ENCODE measurements at places on chromosomes 5 and 9. TPM values are rescaled to one million over a fixed set of nuclear protein-coding genes. Genes with fewer than 3 reads are reported as not detected.

DNA sequence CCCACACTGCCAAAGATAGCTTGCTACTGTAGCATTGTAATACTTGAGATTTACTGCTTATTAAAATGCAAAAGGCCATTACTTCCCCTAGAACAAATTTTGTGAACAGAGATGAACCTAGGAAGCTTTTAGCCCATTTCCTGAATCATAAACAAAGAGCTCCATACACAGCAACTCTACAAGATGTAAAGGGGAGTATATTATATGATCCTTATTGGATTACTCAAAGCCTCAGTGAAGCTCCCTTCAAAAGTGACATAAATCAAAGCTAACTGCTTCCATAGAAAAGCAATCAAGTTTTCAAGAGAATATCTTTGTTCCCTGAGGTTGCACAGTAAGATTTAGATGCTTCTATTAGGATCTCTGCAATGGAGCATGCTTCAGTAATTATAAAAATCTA is 629.8 kb downstream of the EFNA5 start:
- no peak for DNase-seq

- no peak for DNase-seq
These were observed 38.8 kb upstream of the CCDC112 start for GRCh38 chr5:115335301-115335700.

DNA sequence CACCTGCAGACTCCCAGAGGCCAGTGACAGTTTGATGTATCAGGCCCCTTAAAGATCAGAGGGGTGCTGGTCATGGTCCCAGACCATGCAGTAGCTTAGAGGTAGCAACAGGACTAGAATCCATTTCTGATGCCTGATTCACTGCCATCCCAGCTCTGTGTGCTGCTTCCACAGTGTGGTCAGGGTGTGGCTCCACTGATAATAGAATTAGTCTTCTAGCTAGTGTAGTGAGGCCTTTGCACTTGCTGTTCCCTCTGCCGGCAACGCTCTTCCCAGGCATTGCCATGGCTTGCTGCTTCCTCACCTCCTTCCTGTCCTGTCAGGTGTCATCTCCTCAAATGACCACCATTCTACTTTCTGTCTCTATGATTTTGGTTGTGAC is 15.8 kb downstream of the PPARGC1B start:
- DNase-seq = no peak

DNA sequence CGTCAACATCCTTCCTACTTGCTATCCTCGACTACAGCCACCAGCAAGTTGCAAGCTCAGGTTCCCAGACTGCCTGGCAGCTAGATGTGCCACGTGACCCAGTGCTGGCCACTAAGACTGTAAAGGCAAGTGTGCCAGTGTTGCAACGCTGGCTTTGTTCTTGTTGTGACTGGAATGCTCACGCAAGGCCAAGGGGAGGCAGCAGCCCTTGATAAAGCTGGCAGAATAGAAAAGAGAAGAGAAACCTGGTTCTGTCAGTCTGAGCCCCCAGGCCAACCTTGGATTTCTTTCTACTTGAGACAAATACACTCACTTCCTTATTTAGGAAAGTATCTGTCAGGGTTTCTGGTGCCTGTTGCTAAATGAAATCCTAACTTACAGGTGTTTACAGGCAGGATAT is 113.0 kb downstream of the KLHL3 start:
- no peak for DNase-seq

GRCh38 chr5:179142434-179143198 is 82.4 kb downstream of the ZNF354C start:
- no peak for DNase-seq

GRCh38 chr9:127968700-127969383 is 11.9 kb downstream of the EEIG1 start:
- no peak for DNase-seq

DNA sequence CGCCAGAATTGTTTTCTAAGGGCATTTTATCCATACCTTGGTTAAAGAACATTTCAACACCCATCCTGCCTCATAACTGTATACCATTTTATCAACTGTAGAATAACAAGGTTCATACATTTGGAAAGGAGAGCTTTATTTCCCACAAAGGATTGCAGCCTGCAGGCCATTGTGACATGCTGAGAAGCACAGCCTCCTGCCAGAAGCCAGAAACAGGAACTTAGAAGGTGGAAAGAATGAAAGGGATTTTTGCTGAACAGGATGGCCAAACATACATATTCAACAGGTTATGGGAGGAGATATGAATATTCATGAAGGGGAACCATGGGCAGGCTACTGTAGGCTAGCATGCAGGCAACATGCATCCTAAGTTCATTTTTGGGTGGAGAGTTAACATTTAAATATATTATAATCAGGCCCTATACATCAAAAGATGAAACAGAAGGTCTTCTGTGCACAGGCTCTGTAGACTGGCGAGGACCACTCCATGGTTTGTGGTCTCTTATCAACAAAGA is 59.9 kb upstream of the DIRAS2 start:
- DNase-seq = no peak

DNA sequence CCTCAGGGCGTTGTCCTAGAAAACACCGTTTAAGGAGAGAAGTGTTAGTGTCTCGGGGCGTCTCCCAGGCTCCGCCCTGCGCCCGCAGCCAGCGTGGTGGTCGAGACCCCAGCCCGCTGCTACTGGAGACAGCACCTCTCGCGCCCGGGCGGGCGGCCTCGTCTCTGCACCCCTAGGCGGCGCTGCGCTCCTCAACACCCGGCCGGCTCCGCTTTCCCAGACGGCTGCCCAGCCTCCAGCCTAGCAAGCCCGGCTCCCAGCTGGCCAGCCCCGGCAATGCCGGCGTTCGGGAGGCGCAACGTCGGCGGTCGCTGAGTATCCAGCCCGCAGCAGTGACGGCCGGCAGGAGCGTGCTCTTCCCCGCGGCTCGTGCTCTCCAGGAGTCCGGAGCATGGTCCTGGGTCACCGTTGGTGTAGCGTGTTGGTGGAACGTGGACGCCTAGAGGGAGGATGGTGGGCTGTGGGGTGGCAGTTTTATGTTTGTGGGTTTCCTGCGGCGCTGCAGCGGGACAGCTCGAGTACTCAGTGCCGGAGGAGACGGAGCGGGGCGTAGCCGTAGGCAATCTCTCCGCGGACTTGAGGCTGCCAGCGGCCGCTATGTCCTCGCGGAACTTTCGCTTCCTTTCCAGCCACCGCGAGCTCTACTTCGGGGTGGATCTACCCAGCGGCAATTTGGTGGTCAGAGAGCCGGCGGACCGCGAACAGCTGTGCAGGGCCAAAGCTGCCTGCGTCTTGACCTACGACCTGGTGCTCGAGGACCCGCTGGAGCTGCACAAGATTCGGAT is 536 bp downstream of the PCDHAC1 start:
- peak; percentile 11 for DNase-seq

- DNase-seq = no peak
These were observed 195.6 kb upstream of the TNC start for GRCh38 chr9:115313545-115313944.

DNA sequence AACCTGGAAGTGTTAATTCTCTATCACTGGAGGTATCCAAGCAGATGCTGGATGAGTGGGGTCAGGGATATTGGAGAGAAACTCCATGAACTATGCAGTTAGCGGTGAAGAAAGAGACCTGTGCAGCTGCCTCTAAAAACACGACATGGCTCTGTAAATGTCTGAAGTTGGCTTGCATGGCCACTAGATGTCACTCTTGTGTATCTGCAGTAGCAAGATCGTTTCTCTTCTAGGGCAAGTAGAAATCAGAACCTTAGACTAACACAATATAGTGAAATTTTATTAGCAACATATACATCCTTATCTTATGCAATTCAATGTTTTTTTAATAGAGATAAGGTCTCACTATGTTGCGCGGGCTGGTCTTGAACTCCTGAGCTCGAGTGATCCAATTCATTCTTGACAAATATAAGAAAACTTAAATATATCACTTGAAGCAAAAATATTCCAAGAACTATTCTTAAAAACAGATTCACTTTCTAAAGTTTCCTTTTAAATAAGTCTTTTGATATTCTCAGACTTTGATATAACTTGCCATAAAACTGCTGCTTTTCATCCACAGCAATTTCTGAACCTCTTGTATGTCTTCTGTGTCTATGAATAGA is 2.9 kb downstream of the OR2S2 start:
- peak; percentile 30 for DNase-seq

DNA sequence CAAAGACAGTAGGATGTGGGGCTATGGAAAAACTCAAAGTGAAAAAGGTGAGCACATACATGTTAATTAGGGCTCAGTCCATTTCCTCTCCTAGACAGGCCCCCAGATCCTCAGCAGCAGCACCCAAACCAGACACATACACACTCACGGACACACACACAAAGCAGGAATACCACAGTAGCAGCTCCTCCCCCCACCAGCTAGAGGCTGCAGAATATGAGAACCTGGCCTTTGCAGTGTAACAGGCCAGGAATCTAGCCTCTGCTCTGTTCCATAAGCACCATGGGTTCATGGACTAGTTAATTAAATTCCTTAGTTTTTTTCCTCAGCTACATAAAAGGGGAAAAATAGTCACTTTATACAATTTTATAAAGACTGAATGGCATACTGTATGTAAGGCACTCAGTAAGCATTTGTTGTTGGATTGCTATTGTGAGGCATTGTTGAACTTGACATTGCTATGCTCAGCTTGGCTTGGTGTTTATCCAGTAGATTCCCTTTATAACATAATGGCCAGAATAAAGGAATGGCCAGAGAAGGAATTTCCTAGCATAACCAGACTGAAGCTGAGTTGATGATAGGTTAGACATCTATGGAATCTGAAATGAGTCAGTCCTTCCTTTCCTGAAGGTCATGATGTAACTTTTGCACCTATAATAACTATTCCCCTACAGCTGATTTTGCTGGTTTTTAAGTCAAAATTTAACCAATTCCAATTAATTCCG is 186.8 kb downstream of the SEMA5A start:
- DNase-seq = no peak

GRCh38 chr9:72256931-72257330 is 107.7 kb downstream of the GDA start:
- no peak for DNase-seq

GRCh38 chr9:85062385-85063022 is 393.0 kb downstream of the NTRK2 start:
- no peak for DNase-seq

GRCh38 chr5:141560151-141560550 is 58.6 kb downstream of the DIAPH1 start:
- DNase-seq = no peak

- no peak for DNase-seq
These were observed 5.5 kb downstream of the UBE2D2 start for GRCh38 chr5:139566611-139567010.

DNA sequence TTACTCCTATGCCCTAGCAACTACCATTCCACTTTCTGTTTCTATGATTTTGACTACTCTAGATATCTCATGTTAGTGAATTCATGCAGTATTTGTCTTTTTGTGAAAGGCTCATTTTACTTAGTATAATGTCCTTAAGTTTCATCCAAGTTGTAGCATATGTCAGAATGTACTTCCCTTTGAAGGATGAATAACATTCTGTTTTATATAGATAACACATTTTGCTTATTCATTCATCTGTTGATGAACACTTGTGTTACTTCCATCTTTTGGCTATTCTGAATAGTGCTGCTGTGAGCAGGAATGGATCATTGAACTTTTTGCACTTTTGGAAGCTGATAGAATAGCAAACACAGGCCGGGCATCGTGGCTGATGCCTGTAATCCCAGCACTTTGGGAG is 140.2 kb upstream of the MYO10 start:
- no peak for DNase-seq

DNA sequence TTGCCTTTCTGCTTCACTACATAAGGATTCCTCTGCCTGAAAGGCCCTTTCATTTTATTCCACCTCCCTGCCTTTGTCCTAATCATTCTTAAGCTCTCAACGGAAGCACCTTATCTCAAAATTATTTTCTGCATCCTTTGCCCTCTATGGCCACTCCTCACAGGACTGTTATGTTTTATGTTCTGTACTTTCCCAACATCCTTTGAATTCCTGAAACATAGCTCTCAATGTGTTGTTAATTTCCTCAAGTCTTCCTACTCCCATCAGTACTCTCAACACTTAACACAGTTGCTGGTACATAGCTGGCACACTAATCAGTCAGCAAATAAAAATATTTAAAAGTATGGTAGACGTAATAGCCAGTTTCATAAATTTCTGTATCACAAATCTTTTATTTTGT is 193.0 kb downstream of the RFX3 start:
- no peak for DNase-seq

DNA sequence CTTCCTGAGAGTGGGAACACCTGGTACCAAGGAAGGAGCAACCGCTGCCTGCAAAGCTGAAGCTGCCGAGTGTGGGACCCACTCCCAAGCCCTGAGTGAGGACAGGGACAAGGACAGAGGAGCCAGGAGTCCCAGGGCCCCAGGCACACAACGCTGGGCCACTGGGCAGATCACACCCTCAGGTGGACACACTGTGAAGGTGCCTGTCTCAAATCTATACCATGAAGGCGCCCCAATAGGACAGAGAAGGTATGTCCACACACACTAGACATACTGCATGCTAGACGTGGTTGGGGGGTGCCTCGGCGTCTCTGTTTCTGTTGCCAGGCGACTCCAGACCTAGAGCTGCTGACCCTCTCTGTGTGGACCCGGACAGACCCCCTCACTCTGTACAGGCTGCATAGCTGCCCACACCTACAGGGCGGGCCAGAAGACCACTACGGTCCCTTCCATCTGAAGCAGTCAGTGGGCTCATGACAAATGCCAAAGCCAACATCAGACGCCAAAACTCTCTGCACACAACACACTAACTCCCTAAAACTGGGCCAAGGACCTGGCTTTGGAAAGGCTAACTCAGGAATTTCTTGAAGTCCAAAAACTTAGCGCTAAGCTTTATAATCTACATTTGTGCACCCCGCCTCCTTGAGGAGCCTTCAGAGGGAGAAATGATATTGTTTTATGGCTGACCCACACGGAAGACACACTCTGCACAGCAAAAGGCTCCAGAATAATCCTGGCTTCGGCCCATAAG is 60.7 kb downstream of the ROR2 start:
- DNase-seq = no peak

DNA sequence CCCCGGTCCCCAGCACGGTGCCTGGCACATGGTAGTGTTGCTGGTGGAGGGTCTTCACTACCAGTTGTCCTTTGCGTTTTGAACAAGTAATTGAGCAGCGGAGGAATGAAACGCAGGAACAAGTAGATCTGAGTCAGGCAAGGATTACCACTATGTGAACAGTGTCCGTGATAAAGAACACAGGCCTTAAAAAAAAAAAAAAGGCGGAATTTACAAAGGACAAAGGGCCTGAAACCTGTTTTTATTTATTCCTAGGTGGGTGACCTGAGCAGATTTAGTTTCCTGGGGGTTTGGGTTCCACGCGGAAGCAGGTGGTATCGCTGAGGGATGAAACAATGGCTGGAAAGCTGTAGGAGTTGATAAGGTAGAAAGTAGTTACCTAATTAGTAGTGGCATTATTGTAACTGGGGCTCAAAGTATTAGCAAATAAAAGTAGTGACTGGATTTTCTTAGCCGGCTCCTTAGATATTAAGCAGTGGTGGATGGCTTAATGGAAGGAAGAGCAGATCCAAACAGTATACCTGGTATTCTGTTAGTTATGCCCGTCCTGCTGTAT is 1.1 kb downstream of the RUSC2 start:
- DNase-seq = peak; percentile 22

- DNase-seq = no peak
These were observed 21.3 kb upstream of the MEGF9 start for GRCh38 chr9:120735415-120736126.

- no peak for DNase-seq
These were observed 69.6 kb downstream of the FBXL17 start for GRCh38 chr5:108312258-108312657.

PCDHAC2 gene
- total RNA-seq = not detected

ADAMTS19 gene
- total RNA-seq = not detected

IL3 gene
- not detected for total RNA-seq

SPAAR gene
- total RNA-seq = not detected

PNPLA7 gene
- total RNA-seq = 0.58 TPM

SLC6A3 gene
- total RNA-seq = not detected

Measured in K562 (cell line).